Panc1 (cell line): ENCODE measurements at places on chromosomes 1 and 21.
A peak's percentile ranks its signal among the peaks of the same experiment; 100 is the strongest.

GRCh38 chr1:203937678-203938330, 76.4 kb downstream of the SNRPE start:
- no peak for DNase-seq

DNA sequence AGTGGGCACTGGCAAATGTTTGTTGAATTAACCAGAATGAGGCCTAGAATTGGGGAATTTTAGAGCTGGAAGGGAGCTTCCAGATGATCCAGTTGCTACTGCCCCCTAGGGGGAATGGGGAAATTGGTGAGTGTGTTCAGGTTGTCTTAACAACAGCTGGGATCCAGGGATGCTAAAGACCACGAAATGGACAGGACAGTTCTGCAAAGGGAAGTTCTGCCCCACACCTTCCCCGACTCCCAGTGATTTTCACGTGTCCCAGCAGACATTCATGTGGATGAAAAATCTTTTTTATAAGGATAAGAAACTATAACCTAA, 33.9 kb downstream of the TRIM62 start:
- DNase-seq: no peak

GRCh38 chr1:68145418-68146126, 86.8 kb downstream of the WLS start:
- no peak for DNase-seq

GRCh38 chr1:111804776-111805175, 49.1 kb downstream of the DDX20 start:
- DNase-seq: no peak

DNA sequence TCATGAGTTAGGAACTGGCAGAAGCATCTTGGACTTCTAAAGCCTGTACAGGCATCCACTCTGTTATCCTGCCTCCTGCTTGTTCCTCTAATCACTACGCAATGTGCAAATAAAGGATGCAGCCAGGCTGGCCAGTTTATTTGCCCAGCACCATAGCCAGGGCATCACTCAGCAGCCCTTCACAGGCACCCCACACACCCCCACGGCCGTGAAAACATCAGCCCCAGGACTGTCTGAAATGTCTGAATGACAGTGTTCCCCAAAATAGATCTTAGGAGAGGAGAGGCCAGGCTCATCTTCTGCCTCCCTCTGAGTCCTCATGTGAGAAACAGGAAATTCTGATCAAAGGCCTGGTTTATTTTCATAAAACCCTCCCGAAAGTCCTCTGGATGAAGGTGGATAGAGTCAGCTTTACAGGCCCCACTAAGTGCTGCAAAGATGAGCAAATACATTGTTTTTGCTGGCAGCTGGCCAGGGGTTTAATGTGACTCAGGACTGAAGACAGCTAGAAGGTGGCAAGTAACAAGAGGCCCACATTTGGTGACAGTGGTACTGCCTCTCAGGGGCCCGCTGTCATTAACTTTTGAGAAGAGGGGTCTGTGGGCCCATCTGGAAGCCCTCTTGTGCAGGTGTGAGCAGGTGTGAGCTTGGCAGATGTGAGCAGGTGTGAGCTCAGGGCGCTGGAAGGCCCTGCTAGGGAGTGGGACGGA, 32.9 kb downstream of the GRHL3 start:
- no peak for DNase-seq

DNA sequence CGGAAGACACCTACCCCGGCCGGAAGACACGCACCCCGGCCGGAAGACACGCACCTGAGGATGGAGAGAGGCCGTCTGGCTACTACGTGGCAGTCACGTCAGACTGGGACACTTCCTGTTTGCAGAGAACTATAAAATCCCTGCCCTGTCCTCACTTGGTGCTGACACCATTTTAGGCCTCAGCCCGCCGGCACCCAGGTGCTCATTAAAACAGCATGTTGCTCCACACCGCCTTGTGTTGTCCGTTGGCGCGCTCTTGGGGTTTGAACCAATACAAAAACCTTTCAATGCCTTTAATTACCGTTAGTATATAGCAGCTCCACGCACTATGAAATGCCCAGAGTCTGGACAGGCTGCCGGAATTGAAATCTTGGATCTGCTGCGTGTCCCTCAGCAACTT, 34.7 kb downstream of the VN1R5 start:
- no peak for DNase-seq

GRCh38 chr1:196183941-196184340, 424.3 kb downstream of the KCNT2 start:
- no peak for DNase-seq

DNA sequence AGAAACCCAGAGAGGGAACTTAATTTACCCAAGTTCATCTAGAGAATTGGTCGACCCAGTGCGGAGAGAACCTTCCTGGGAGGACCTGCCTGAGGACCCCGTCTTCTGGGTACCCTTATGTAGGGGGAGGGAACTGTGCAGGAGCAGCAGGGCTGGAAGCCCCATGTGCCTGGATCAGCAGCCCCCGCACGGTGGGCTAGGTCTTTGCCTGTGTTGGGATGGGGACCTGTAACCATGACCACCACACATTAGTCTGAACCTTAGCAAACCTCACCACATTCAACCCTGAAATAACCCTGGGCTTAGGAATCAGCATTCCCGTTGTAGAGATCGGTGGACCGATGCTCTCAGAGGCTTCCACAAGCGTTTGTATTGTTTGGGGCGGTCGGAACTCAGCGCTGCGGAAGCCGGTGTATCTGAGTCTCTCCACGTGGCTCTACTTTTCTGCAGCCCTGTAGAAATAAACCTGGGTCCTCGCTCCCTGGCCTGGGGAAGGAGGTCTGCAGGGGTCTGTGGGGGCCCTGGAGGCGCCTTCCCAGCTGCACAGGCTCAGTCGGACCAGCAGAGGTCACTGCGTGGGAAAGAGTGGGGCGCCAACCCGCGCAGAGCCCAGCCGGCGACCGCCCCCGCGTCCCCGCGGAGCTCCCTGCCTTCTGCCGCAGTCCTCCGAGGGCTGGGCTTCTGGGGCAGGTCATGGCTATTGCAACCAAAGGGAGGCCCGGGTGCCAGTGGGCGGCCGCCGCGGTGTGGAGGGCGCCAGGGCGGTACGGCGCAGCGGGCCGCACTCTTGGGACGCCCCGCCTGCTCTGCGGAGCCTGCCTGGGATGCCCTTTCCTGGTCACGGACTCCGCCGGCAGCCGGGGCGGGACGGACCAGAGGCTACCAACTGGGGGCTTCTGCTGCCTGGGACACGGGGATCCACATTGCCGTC, 36.2 kb upstream of the KCNA10 start:
- no peak for DNase-seq

- DNase-seq: no peak
Observed at GRCh38 chr1:100875228-100875627, 19.4 kb downstream of the EXTL2 start.

DNA sequence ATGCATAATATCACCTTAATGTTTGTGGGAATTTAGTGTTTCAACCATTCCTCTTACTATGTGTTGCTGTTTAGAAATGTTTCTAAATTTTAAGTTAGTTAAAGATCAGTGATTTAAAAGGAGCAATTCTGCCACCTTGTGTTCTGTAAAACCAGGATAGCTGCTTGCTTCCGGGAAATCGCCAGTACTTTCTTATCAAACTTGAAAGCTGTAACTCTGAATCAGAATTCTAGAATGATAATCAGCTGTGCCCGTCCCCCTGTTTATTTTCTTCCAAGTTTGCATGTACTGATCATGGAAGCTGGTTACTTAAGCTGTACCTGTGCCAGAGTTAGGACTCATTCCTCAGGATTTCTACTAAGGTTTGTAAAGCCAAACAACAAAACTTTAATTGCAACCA, 656.4 kb downstream of the LTN1 start:
- DNase-seq: no peak

- no peak for DNase-seq
Observed at GRCh38 chr1:198677871-198678270, 39.0 kb downstream of the PTPRC start.

- DNase-seq: no peak
Observed at GRCh38 chr1:117921991-117922390, 7.4 kb downstream of the GDAP2 start.

DNA sequence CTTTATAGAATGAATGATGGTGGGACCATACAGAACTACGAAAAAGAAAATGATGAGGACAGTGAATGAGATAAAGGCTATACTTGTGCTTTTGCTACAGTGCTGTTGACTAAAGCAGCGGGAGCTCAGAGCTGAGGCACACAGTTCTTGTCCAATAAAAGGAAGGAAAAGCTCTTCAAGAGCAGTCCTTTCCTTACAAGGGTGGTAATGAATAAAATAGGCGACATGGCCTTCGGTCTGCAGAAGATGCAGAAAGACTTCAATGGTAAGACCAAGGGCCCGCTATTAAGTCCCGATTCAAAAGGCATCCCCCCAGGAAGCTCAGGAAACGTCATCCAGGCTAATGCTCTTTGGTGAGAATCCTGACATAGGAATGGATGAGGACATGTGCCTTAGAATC, 44.4 kb downstream of the GNG12 start:
- DNase-seq: no peak

DNA sequence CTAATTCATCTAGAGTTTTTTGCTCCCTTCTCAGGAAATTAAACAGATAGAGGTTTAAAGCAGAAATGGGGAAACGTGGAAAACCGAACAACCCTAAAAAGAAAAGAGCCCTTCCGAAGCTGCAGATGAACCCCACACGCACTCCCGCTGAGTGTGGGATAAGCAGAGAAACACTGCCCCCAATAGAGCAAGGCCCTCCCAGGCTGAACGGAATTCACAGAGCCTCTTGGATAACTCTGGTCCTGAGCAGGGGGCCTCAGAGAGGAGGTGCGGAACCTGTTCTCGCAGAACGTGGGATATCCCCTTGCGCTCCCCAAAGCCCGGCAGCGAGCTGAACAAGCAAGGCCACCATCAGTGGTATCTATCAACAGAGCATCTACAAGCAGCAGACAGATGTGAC, 44.9 kb downstream of the SSBP3 start:
- no peak for DNase-seq

DNA sequence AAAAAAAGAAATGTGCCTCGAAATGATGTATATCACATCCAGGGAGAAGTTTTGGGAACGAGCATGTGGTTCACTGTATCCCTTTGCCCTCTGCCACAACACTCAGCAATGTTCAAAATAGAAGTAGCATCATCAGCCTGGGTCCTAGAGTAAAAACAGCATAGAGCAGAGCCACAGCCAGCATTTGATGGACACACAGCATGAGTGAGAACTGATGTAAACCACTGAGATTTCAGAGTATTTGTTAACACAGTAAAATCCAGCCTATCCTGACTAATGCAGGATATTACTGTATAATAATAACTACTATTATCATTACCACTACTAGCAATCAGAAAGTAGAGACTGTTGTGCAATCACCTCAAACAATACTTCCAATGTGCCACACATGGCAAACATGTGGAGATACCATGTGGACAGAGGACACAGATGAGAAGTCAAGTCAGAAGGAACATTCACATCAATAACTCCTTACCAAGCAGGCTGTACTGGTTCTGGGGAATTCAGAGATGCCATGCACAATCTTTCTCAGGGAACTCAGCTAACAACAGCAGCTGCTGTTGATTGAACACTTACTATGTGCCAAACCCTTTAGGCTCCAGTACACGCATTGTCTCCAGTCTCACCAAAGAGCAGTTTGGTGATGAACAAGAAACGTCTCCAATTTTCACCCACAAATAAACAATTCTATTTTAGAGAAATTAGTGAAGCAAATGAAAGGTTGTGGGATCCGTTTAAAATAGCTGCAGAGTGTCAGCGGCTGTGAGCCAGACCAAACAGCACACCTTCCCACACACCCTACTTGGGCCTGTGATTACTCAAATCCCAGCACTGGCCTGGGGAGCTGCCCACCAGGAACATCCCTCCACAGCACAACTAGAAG, 16.6 kb upstream of the GFI1 start:
- no peak for DNase-seq

DNA sequence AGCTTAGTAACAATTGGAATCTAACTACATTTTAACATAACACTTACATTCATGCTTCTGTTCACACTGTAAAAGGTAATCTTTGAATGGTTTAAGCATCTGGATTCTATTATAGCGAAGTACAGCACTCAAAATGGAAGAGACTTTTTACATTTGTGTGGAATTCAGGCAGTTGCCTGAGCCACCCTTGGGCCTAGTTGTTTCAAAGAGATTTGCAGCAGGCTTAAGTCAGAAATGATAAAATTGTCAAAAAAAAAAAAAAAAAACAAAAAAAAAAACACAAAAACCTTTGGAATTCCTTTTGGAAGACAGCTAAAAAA, 199.9 kb downstream of the LYPLAL1 start:
- DNase-seq: no peak

DNA sequence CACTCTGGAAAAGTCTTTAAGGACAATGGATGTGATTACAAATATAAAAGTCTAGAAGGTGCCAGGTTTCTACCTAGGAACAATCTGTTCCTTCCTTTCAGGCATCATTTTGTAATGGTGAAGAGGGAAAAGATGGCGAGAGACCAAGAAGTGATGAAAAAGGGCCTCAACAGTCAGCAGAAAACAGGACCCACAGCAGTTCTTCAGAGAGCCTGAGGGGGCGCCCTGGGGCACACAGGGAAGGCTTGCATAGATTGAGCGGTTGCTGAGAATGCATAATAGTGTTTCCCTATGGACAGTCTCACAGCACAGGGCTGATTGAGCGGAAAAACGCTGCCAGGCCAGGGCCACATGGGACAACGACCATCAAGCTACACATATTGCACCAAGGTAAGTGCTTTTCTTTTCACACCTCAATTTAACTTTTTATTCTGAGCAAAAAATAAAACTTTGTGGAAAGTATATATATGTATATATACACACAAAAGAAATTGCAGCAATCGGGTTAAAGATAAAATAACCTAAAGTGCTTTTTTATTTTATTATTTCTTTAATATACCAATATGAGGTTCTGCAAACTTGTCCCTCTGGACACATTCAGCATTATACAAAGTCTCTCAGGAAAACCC, 3.1 kb upstream of the YRDC start:
- DNase-seq: peak; percentile 73

DNA sequence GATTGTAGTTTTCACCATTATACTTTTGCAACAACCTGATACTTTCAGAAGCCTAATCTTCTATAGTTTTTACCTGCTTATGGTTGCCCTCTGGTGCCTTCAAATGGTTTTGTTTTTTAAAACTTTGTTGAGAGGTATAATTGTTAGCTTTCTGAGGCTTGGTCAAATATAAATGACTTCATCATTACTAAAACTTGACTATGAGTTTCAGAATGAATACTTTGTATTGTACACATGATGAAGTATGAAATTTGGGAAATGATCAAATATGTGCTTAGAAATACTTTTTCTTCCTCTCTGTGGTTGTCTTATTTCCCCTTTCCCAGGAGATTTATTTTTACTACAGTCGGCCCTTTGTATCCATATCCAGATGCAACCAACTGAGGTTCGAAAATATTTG, 151.8 kb upstream of the B3GALT2 start:
- DNase-seq: no peak
